ENCODE measurements at places on chromosomes 11 and 22.

GRCh38 chr11:32526760-32527159, 56.9 kb upstream of the EIF3M start:
- DNase-seq, result no peak

GRCh38 chr11:109794501-109794900, 298.7 kb upstream of the ZC3H12C start:
- no peak for DNase-seq

- peak; percentile 18 for DNase-seq
These were observed 546 bp downstream of the GNB1L start for GRCh38 chr22:19853879-19854777.

DNA sequence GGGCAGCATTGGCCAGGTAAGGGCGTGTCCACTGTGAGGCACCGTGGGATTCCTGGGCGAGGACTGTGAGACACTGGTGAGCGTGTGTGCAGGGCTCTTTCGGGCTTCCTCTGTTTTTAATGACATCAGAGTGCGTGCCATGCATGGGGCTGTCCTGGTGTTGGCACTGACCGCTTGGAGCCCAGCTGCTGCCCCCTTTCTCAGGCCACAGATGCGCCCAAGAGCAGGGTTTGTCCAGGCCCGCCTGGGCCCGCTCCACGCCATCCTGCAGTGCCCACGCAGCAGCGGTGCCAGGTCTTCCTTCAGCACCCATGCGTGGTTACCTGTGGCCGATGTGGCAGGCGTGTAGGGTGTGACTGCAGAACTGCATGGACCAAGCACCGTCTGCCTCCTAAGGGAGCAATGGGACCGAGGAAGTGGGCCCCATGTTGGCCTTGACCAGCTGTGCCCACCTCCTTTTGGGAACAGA, 72.3 kb upstream of the SEPTIN5 start:
- DNase-seq, result no peak

DNA sequence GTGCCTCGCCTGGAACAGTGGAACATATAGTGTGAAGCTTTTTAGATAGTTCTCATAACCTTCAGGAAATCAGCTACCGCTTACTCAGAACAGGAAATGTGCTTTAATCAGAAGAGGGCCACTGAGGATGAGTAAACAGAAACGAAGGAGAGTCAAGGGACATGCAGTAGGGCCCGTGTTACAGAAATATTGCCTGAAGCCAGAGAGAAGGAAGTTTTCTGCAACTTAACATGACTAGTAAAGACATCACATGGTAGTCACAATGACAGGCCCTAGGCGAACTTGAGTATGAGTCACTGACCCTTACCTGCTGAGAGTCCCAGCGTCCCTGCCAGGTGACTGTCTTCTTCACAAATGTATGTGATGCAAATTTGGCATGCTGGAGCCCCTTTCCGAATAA, 39.4 kb downstream of the CARD18 start:
- DNase-seq, result peak; percentile 56

- DNase-seq, result no peak
These were observed 19.5 kb downstream of the CNTF start for GRCh38 chr11:58641803-58642581.

- DNase-seq, result no peak
These were observed 33.7 kb downstream of the RNF121 start for GRCh38 chr11:71962428-71963038.
